Body of pancreas (tissue), 4 donors: ENCODE measurements at places on chromosomes 4 and X. TPM values are rescaled to one million over a fixed set of nuclear protein-coding genes. Genes with fewer than 3 reads are reported as not detected.

- DNase-seq = no peak
Measured at GRCh38 chrX:155246748-155247147, 17.5 kb downstream of the RAB39B start.

SSR4 gene
- total RNA-seq = 238 TPM

SYTL5 gene
- total RNA-seq = 7.3 TPM

GRCh38 chr4:76974150-76974549, 24.6 kb downstream of the SEPTIN11 start:
- no peak for DNase-seq

- peak; percentile 90 for DNase-seq
Measured at GRCh38 chrX:118726887-118727685, at the start of gene IL13RA1. Gene IL13RA1 (plus strand): TSS chrX:118727606. CDS start chrX:118727639, 33 bp downstream.
